ENCODE measurements at places on chromosomes 16 and 17.

DNA sequence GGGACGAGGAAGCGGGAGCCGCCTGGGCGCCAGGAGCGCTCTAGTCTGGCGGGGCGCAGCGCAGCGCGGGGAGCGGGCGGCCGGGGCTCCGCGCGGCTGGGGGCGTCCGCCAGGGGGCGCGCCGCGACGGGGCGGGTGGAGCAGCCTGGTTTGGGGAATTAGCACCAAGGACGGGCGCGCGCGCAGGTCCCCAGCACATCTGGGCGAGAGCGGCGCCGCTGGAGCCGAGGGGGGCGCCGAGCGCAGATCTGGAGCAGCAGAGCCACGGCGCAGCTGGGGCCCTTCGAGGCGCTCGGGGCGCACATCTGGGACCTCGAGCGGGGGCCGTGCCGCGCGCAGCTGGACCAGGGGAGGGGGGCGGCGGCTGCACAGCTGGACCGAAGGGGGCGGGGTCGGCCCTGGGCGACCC lies at the start of gene NXPH3:
NXPH3 (plus strand) TSS at position 193 of the 409 bp plus-strand sequence. CDS start 349 bp downstream, outside the sequence.
- DNase-seq: peak; percentile 19

DNA sequence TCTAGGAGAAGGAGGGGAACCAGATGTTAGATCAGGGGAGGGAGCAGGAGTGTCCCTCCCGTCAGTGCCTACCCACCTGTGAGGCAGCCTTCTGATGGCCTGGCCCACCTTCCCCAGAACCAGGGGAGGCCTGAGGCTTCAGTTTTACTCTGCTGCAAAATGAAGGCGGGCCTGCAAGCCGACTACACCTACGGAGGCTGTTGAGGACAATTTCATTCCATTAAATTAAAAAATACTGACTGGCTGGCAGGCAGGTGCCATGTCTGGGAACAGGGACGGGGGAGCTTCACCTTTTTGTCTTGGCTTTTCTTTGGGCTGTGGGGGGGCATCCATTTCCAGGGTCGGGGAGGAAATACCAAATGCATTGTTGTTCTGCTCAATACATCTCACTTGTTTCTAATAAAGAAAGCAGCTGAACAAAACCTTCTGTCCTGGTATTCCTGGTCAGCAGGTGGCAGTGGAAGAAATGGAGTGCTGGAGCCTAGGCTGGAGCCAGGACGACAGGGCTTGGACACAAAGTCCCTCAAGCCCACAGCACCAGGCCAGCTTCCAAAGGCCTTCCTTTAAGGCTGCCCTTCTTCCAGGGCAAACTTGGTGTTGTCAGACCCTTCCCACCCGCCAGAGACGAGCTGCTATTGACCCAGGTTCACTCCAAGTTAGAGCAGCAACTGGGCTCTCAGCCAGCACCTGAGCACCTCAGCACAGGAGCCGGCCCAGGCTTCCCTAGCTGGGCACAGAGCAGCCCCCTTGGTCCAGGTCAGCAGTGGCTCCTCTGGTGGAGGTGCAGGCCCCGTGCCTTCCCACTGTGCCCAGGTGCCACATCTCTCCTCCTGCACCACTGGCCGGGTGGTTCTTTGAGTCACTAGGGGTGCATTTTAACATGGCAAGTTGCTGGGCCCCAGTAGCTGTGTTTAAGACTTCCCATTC lies 23.5 kb downstream of the PLCD3 start:
- DNase-seq: no peak

GRCh38 chr17:80738987-80739730 lies 194.5 kb downstream of the RPTOR start:
- DNase-seq: no peak

DNA sequence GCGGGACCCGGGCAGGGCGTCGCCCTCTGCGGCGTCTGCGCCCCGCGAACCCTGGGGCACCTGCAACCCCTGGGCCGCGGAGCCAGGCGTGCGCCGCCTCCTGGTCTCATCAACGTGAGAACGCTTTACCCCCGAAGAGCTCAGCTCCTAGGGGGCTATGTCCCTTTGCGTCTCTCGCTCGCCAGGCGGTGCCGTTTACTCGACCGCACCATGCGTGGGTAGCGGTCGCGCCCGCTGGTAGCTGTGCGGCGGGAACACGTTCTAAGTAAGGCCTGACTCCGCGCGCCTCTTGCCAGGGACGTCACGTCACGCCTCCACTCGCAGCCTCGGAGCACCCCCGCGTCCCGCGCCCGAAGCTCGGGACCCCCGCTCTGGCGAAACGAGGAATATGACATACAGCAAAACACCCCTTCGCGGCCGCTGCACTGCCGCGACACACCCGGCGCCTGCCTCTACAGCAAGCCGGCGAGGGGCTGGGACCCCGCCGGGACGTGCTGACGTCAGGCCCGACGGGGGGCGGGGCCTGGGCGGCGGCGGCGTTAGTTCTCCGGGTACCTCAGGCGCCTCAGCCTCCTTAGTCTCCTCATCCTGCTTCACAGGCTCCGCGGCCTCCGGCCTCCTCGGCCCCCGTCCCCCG lies at the start of gene RAB11FIP3:
RAB11FIP3 (plus strand) TSS at position 568 of the 637 bp plus-strand sequence. CDS start 358 bp downstream, outside the sequence.
- peak; percentile 77 for DNase-seq

- DNase-seq: no peak
These were observed 58.2 kb downstream of the NACA2 start for GRCh38 chr17:61532826-61533225.

DNA sequence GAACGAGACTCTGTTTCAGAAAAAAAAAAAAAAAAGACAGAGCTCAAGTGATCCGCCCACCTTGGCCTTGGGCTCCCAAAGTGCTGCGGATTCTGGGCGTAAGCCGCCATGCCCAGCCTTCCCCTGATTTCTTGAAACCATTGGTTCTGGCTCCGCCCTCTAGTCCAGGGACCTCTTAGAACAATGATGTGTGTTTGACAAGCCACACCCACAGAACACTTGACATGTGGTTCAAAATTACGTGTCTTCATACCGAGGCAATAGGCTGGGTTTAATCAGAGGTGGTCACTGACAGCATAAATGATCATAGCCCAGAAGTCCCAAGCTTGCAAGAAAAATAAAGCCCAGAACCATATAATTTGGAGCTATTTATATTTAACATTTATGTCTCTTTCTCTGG lies 23.0 kb downstream of the KNOP1 start:
- no peak for DNase-seq

- no peak for DNase-seq
These were observed 144.8 kb downstream of the MRTFB start for GRCh38 chr16:14215941-14216340.

DNA sequence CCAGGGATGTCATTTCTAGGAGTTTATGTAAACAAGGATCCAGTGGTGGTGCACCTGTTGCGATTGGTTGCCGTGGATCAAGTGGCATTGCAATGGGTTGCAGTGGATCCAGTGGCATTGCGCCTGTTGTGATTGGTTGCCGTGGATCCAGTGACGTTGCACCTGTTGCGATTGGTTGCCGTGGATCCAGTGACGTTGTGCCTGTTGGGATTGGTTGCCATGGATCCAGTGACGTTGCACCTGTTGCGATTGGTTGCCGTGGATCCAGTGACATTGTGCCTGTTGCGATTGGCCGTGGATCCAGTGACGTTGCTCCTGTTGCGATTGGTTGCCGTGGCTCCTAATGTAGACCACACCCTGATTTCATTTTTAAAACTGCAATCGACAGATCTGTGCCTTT lies 56.2 kb upstream of the CRISPLD2 start:
- DNase-seq: no peak

DNA sequence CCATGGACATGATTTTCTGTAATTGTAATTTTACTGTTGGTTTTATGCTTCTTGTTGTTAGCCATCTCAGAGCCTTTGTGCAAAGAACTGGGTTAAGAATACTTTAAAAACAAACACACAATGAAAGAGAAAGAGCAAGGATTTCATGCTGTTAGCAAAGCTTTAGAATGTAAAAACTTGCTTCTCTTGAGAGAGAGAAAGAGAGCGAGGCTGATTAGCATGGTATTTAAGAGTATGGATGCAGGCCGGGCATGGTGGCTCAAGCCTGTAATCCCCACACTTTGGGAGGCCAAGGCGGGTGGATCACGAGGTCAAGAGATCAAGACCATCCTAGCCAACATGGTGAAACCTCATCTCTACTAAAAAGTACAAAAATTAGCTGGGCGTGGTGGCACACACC lies 76.2 kb downstream of the MSI2 start:
- DNase-seq: no peak

DNA sequence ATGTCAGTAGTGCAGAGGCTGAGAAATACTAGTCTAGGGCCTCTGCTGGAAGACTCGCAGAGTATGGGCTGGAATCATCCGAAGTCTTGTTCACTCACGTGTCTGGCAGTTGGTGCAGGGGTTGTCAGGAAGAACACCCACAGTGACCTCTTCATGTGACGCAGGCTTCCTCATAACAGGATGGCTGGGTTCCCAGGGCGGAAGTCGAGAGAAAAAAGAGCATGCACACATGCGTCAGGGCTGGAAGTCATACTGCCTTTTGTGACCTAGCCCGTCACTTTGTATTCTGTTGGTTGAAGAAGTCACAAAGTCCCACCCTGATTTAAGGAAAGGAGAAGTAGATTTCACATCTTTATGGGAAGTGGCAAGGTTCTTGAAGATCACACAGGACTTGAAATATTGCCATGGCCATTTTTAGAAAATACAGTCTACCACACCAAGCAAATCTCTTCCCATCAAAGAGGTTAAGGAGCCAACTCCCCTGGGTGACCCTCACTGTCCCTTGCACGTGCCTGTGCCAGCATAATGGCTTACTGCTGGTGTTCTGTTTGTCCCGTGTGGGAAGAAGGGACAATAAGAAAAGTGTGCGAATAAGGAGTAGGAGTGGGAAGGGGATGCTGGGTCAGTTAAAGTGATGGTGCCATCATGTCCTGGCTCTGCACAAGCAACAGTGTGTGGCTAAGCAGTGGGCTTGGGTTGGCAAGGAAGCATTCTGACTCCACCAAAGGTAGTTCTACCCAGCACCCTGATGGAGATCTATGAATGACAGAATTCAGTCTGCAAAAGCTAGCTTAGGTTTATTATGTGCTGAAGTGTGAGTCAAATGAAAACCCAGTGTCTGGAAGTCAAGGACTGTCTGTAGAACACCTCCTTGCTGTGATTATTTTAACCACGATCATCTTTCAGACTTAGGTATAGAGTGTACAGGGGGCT lies 28.1 kb downstream of the HEATR3 start:
- no peak for DNase-seq

DNA sequence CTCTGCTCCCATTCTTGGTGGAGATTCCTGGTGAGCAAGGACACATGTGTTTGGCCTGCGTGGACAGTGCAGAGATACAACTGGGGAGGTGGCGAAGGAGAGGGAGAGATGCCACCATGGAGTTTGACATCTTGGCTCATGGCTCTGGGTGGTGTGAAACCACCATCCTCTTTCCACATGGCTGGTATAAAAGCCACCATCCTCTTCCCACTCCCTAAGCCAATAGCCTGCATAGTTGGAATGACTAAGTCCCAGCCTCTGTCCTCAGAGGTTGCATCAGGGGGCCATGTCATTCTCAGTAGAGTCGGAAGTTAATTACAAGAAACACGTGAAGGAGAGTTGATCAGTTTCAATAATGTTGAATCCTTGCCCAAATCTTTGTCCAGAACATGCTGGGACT lies 10.0 kb downstream of the RBFOX1 start:
- DNase-seq: no peak

GRCh38 chr17:75003070-75003956 lies 9.2 kb upstream of the MRPL58 start:
- no peak for DNase-seq

- DNase-seq: no peak
These were observed 197.6 kb downstream of the AATF start for GRCh38 chr17:37146086-37147064.

DNA sequence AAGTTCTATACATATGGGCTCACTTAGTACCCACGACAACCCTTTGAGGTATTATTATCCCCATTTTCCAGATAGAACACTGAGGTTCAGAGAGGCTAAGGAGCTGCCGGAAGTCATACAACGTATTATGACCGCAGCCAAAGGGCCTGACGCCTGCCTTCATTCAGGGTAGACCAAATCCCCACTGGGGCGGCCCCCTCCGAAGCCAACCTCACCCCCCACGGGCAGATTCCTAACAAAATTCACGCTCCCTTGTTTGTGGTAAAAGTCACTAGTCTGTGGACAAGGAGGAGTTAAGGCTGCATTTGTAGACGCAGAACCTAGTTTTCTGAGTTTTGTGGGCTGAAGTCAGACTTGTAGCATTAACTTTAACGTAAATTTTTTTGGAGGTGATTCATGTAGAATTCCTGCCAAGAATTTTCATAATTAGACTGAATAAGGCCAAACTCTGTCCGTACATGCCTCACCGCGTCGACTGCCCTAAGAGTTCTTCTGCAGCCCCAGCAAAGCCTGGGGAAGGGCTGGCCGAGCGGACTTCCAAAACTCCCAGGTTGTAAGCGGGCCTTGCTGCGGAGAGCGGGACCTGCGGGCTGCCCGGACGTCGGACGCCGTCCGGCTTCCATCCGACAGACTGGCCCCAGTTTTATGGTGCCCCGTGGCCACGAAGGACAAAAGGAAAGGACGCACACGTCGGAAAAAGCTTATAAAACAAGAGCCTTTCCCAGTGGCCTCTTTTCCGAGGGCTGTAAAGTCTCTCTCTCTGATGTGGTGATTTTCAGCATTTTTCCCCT lies 75.7 kb downstream of the NXN start:
- peak; percentile 96 for DNase-seq

GRCh38 chr17:82195675-82196672 lies 16.7 kb downstream of the CCDC57 start:
- no peak for DNase-seq

- DNase-seq: no peak
These were observed 2.8 kb upstream of the LPCAT2 start for GRCh38 chr16:55506083-55506482.

- peak; percentile 28 for DNase-seq
These were observed 30.9 kb downstream of the SOCS1 start for GRCh38 chr16:11224894-11225676.

- DNase-seq: no peak
These were observed at the start of gene PIK3R5 for GRCh38 chr17:8965394-8966168. Gene PIK3R5, minus strand, starts transcription at chr17:8965707. Its CDS starts 54,213 bp downstream, at chr17:8911494.

GRCh38 chr17:549177-550040 lies 165.2 kb downstream of the VPS53 start:
- peak; percentile 83 for DNase-seq

GRCh38 chr16:73172973-73173709 lies 125.2 kb upstream of the ZFHX3 start:
- no peak for DNase-seq

DNA sequence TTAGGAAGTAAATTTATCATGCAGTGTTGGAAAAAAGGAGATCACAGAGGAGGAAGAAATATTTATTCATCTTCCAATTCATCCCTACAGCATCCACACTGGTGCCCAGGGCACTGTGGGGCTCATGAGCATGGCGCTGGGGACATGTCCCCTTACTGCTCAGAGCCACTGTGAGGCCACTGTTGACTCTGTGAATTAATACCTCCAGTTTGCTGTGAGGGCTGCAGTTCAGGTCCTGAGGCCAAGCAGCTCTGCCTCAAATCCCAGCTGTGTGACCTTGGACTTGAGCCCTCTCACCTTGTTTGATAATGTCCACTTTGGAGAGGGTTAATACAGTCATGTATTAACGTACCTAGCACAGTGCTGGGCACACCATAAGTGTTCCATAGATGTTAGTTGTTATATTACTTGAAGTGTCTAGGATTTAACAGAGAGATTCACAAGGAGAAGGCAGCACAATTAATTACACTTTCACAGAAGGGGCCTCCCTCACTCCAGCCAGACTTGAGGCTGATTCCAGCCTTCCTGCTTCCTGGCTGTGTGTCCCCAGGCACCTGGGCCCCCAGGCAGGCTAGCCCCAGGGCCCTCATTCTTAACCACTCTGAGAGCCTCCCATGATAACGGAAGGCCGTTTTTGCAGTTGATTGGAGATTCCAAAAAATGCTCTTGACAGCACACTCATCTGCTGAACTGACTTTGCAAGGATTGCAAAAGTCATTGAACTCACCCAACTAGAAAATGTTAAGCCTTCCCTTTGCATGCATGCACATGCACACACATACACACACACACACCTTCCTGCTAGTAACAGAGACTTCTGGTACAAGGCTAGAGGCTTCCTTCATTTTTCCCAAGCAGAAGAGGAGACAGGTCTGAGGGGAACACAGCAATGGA lies 29.4 kb downstream of the KATNIP start:
- peak; percentile 22 for DNase-seq
